ENCODE measurements at places on chromosomes 16 and 17.
A peak's percentile ranks its signal among the peaks of the same experiment; 100 is the strongest.

DNA sequence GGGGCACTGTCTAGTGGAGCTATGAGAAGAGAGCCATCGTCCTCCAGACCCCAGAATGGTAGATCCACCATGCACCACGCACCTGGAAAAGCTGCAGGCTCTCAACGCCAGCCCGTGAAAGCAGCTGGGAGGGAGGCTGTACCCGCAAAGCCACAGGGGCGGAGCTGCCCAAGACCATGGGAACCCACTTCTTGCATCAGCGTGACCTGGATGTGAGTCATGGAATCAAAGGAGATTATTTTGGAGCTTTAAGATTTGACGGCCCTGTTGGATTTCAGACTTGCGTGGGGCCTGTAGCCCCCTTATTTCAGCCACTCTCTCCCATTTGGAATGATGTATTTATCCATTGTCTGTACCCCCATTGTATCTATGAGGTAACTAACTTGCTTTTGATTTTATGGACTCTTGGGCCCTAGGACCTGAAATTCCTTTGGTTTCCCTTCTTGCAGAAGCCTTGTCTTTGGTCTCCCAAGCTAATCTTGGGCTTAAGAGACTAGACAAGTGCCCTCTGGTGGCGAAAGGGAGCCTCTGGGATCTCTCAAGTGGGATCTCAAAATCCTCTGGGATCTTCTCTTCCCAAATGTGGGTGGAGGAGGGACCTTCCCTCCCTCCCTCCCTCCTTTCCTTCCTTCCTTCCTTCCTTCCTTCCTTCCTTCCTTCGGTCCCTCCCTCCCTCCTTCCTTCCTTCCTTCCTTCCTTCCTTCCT, 58.2 kb upstream of the HAPSTR1 start:
- peak; percentile 40 for DNase-seq

- peak; percentile 73 for DNase-seq
Observed at GRCh38 chr16:2964475-2965336, 631 bp downstream of the KREMEN2 start.

DNA sequence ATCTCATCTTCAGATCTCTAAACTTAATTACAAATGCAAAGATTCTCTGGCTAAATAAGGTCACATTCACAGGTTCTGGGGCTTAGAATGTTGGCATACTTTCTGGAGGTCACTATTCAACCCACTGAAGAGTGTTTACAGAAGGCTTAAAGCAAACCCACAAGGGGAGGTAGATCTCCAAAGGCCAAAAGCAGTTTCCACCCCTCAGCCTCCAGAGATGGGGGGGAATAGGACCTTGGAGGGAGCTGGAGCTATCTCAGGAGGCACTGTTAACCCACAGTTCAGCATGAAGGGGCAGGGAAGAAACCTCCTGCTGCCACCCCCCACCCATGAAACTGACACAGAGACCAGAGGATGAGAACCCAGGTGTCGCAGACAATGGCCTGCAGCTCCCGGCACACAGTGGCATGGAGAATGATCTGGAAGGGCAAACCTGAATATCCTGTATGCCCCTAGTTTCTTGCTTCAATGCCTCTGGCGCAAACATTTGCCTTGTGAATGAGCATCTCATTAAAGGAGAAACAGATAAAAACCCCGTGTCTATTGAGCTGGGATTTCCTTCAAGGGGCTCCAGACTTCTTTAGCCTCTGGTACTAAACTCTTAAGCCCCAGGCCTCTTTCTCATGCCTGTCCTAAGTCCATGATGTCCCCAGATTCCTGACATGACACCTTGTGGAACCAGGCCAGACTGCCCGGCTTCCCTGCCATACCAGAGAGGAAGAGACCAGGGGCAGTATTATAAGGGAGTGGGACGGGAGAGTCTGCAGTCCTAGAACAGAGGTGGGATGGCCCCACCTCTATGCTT, 103.1 kb upstream of the CDH5 start:
- no peak for DNase-seq

DNA sequence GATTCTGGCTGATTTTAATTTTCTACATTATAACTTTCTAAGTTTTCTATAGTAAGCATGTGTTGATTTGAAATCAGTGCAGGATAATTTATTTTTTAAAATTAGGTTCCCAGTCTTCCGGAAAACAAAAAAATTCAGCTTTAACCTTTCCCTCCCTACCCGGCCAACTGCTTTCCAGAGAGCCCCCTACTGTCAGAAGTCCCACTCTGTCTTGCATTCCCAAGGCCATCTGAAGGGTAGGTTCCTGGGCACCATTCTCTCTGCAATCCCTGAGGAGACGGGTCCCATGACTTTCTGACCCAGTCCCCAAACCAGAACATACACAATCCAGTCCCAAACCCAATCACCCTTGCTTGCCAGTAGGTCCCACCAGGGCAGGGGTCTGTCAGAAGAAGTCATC, 200.3 kb downstream of the CYLD start:
- no peak for DNase-seq

DNA sequence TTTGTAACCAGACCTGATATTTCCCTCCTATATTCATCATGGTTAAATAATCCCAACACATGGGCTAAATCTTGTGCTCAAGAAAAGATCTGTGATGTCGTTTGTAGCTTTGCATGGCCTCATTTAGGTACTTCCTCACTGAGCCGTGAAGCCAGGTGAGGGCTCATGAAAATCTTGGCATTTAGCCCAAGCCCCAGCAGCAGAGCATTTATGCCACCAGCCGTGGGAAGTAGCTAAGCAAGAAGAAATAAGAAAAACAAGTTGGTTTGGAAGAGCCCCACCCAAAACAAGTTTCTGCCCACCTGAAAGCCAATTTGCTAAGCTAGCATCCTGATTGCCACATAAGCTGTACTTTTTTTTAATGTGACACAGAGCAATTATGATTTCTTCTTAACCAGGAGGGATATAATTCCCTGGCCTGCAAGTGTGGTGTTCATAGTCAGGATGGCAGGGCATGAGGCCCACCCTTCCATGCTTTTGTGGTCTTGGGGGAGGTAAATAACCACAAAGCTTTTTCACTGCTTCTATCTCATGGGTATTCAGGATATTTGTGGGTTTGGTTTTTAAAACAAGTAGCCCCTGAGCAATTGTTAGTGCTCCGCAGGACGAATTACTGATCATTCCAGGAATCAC, 10.5 kb downstream of the TMIGD1 start:
- peak; percentile 74 for DNase-seq

DNA sequence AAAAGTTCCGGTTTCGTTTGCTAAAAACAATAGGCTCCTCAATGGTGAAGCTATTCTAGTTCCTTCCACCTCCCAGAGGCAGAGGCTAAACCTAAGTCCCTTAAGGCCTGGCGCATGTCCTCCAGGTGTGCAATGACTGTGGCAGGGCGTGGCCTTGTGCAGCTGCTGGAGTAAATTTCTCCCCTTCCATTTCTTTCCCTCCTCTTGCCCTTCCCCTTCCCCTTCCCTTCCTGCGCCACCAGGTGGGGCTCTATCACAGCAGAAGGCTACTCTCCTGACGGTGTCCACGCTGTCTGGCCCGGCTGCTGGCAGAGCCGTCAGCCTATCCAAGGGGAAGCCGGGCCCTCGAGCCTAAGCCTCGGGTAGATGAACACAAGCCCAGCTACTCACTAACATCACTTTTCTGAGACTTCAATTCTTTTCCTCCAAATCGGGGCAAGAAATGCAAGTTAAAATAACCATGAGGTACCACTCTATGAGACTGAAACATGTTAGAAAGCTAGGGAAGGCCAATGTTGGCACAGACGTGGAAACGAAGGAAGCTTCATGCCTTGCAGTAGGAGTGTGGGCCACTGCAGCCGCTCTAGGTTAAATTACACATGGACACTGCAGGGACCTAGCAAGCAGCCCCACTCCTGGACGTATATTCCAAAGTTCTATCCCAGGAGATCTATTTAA, 34.4 kb downstream of the C16orf78 start:
- DNase-seq, result peak; percentile 75

DNA sequence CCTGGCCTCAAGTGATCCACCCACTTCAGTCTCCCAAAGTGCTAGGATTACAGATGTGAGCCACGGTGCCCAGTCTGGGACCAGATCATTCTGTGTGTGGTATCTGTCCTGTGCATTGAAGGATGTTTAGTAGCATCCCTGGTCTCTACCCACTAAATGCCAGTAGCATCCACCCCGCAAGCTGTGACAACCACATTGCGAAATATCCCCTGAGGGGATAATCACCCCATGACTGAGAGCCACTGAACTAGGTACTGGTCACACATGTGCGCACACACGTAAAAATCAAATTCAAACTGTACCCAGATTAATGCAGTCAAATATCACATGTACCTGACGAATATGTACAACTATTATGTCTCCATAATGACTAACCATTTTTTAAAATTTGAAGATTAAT, 35.8 kb downstream of the TEKT5 start:
- DNase-seq, result no peak

DNA sequence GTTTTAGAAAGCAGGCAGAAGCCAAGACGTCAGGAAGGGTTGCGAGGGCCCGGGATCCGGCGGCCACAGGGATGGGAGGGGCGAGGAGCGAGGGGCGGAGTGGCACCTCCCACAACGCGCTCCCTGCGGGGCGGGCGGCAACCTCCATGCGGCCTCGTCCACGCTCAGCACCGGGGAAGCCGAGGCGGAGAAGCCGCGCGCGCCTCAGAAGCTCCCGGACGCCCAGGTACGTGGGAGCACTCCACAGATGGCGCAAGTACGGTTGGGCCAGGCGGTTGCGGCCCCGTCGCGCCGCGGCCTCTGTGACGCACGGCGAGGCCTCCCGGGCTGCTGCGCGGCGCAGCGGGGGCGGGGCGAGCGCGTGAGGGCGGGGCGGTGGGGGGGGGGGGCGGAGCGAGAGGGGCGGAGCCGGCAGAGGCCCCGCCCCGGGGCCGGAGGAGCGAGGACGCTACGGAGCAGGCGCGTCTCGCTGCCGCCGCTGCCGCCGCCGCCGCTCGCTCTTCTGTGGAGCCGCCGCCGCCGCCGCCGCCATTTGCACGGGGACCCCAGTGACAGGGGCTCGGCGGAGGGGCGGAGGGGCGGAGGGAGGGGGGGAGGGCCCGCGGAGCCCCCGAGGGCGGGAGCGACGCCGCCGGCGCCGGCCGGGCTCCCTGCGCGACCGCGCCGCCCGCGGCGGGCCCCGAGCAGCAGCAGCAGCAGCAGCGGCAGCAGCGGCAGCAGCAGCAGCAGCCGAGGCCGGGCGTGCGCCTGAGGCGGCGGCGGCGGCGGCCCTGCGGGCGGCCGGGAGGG, at the start of gene TENT4B:
TSS of gene TENT4B (plus strand) at position 500 of the 789 bp plus-strand sequence. CDS start 316 bp downstream, outside the sequence.
- DNase-seq, result peak; percentile 92

- DNase-seq, result no peak
Observed at GRCh38 chr17:14214271-14214670, 22.4 kb downstream of the CDRT15 start.

GRCh38 chr17:66889480-66890230, 54.7 kb downstream of the CACNG5 start:
- DNase-seq, result no peak

GRCh38 chr16:26598998-26599784, 467.5 kb upstream of the C16orf82 start:
- no peak for DNase-seq

- no peak for DNase-seq
Observed at GRCh38 chr17:73765824-73766563, 121.7 kb upstream of the SDK2 start.

- no peak for DNase-seq
Observed at GRCh38 chr17:12734926-12735325, 54.4 kb upstream of the ARHGAP44 start.

DNA sequence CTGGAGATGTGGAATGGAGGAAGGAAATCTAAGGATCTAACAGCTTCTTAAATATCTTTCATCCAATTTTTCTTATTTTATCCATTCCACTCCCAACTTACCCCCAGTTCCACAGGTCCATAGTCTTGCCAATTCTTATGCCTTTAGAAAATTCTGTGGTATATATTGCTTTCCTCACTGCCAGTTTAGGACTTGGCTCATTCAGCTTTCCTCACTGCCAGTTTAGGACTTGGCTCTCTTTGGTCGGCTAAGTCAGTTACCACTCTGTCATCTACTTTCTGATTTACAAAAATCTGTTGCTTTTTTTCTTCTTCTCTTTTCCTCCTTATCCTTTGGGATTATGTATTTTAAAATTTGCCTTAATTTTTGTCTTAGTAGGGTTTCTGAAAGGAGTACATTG, 128.5 kb downstream of the PPM1E start:
- DNase-seq, result no peak

DNA sequence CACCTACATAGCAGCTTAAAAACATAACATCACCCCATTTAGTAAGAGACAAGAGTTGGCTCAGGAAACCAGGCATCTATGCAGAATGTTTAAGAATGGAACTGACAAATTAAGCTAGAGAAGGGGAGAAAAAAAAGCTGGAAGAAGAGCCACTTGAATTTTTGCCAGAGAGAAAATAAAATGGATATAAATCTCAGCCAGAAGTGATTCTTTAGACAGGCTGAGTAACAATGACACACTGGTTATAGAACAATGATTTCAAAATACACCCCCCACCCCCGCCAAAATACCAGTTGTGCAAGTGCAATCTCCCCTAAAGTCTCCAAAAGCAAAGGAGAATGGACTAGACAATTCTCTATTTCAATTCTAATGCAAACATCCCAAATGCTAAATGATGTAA, 22.4 kb downstream of the LSM12 start:
- no peak for DNase-seq

DNA sequence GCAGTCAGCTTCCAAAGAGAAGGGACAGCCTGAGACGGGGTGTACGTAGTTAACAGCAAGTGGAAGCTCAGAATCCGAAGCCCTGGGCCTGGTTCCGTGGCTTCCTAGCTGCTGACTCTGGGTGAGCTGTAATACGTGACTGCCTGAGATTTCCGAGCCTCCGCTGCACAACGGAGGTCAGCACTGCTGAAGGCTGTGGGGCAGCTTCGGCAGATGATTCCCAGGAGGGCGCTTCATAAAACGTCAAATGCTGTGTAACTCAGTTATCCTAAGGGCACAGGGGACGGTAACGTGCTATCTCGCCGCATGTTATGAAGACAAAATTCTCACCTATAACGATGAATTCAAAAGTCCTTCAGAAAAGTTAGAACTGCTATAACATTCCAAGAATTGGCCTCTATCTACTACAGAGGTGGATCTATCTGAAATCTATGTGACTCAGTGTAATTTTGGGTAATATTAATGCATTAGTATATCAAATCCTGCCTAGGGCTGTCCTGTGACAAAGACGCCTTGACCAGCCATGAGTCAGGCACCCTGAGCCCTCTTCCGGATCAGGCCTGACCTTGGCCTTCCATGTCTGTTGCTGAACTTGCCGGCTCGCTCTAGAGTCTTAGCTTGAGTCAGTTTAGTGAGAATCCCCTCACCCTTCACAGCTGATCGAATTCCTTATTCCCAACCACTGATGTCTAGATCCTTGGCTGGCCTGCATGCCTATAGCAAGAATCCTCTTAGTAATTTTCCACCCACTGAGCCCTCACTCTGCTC, 43.5 kb downstream of the MARF1 start:
- no peak for DNase-seq

GRCh38 chr17:73163043-73163442, 1.8 kb upstream of the SSTR2 start:
- DNase-seq, result no peak

DNA sequence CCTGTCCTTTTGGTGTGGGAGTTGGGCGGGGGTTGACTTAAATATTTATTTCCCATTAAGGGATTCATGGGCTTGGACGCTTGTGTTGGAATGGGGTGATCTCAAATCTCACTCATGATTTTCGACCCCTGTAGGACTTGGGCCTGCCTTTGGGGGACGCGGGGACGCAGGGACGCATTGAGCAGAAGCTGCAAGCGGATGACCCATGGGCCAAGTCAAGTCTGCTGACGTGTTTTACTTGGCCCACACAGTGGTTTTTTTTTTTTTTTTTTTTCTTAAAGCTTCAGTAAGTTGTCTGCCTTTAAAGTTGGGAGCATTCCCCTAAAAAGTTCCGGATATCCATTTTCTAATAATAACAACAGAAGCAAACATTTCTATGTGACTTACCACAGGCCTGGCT, 28.9 kb downstream of the CMIP start:
- DNase-seq, result no peak

- DNase-seq, result peak; percentile 55
Observed at GRCh38 chr17:45227926-45228762, 6.5 kb downstream of the FMNL1 start.

Measured in CD4-positive, alpha-beta T cell treated with Interleukin-17A for 4 hours (primary cell).